ENCODE measurements at places on chromosomes 2 and 18.
A peak's percentile ranks its signal among the peaks of the same experiment; 100 is the strongest.

- no peak for DNase-seq
Observed at GRCh38 chr2:150378686-150379085, 108.8 kb downstream of the RND3 start.

DNA sequence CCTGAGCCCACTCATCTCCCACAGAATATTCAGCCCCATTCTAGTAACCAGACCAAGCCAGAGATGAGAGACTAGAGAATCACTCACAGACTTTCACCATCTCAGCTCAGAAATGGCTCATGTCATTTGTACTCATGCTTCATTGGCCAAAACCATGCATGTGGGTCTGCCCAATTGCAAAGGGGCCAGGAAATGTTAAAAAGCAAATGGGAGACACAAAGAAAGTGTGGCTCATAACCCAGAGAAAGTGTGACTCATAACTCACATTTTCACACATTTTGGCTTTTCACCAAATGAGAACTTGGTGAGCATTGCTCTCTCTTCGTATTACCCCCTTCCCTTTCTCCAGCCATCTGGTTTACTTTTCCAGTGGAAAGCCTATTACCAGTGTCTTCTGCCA, 66.2 kb downstream of the MDH1 start:
- DNase-seq = no peak

GRCh38 chr2:221166292-221166691, 405.8 kb downstream of the EPHA4 start:
- no peak for DNase-seq

- no peak for DNase-seq
Observed at GRCh38 chr2:234953116-234954031, 1.6 kb downstream of the SH3BP4 start.

GRCh38 chr18:9726936-9727335, 18.8 kb downstream of the RAB31 start:
- no peak for DNase-seq

GRCh38 chr2:147884830-147885229, 40.0 kb downstream of the ACVR2A start:
- no peak for DNase-seq

DNA sequence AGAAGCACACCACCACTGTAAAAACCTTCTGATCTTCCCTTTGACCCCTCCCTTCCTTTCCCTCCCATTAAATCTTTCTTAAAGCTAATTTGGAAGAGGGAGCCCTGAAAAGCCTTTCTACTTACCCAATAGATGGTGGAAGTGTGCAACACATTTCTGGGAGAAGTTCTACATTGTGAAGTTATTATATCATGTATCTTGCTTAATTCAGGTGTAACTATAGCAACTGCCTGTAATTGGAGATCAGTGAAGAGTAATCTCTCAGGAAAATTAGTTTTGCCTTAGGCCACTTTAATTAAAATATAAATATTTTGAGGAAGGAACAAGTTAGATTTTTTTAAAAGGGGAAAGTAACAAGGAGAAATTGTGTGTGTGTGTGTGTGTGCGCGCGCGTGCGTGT, 266.0 kb downstream of the SH3BP4 start:
- DNase-seq = no peak

DNA sequence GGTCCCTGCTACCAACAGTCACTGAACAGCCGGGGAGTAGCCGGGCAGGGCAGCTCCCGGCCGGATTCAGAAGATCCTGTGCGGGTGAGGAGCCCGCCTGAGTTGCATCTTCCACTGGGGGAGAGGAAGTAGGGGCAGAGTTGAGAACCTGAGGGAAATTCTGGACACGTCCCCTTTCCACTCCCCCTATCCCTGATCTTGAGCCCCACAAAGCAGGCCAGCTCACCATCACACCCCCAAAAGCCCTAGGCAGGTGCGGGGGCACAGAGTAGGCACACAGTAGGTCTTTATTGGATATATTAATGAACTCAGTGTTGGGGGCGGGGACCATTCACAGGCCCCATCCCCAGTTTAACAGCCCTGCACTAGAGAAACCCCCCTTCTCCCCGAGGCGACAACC, 81.9 kb upstream of the UXS1 start:
- no peak for DNase-seq

GRCh38 chr18:70641156-70641775, 352.4 kb downstream of the SOCS6 start:
- no peak for DNase-seq

DNA sequence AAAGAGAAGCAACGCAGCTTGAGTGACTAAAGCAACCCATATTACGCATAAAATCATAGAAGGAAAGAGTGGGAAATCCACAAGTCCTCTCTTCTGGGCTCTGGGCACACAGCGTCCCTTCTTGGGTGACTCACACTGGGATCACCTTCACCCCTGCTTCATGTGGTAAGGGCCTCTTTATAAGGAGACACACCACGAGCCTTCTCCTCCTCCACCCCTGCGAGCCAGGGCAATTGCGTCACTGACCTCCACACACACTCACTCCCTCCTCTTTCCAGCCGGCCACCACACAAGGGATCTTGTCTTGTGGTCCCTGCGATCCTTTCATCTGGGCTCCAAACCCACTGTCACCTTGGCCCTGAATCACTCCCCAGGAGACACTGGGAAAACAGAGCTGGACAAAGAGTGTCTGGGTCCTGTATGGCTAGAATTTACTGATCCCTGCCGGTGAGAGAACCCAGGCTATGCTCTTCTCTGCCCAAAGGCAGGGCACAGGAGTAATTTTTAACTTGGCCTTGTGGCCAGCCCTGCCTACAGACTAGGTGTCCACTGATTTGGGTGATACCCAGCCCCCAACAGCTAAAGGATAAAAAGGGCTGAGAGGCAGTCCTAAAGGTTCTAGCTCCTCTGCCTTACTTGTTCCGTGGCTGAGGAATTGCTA, 35.3 kb downstream of the NHEJ1 start:
- DNase-seq = no peak

- no peak for DNase-seq
Observed at GRCh38 chr2:120396013-120396860, 50.3 kb downstream of the INHBB start.

DNA sequence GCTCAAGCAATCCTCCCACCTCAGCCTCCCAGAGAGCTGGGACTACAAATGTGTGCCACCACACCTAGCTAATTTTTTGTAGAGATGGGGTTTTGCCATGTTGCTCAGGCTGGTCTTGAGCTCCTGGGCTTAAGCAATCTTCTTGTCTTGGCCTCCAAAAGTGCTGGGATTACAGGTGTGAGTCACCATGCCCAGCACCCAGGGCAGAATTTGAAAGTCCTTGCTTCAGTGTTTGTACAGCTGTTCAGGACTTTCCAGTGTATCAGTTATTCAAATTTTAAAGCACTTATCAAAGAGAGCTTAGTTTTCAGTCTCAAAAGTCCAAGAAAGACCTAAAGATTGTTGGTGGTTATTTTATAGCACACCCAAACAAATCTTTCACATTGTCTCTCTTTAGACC, 43.6 kb upstream of the VPS54 start:
- DNase-seq = no peak

DNA sequence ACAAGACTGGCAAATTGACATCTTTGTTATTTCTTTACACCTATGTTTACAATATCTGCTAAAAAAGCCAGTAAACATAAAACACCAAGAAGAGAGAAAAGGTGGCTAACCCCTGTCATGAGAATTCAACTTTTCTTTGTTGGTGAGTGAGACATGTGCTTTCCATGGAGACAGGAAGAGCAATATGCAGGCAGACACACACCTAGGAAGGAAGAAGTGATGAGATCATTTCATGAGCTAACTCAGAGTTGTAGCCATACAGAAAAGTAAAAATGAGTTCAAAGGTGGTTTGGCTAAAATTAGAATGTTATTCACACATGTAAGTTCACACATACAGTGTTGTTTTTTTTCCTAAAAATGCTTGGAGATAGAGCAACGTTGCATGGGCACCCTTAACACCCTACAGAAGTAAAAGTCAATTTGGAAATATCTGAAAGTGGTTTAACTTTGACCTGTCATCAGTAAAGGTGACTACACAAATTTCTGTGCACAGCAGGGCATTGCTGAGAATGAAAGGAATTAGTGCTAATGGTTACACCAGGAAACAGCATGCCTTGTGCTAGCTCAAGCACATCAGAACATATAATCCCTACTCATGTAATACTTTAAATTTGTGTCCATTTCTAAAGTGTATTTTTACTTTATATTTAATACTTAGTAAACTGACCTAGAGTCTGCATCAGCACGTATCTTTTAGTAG, 557.6 kb downstream of the CBLN2 start:
- no peak for DNase-seq

DNA sequence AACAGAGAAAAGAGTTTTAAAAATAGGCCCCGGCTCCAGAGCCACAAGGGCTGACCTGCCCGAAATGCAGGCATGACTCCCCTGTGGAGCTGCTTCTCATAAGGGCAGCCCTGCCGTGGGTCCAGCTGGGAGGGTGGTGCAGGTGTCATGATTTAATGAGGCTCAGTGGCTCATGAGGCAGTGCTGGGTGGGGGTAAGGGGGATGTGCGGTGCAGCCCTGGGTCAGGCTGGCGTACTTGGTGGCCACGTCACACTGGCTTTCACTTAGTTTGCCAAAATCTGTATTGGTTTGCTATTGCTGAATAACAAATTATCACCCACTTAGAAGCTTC, 33.6 kb downstream of the HJURP start:
- no peak for DNase-seq

DNA sequence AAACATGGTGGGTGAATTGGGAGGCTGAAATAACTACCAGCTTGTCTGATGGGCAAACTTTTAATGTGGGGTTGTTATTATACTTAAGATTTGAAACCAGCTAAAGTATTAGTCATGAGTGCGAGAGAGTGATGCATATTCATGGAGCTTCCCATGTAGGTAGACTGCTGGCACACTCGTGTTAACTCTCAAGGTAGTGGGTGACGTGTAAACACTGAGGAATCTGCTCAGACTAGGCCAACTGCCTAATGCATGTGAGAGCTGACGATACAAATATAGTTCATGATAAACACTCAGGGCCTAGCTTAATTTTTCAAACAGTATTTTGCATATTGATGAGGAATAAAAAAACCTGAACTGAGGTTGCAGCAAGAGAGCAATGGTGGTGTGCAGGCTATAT, 1165.7 kb upstream of the PIK3C3 start:
- DNase-seq = no peak

- DNase-seq = no peak
Observed at GRCh38 chr2:239465017-239466001, 64.5 kb upstream of the HDAC4 start.

GRCh38 chr2:128396500-128396891, 77.8 kb upstream of the HS6ST1 start:
- no peak for DNase-seq

- DNase-seq = no peak
Observed at GRCh38 chr2:123648016-123648415, 377.1 kb upstream of the CNTNAP5 start.

GRCh38 chr2:172297950-172298349, 129.4 kb upstream of the ITGA6 start:
- DNase-seq = no peak

- DNase-seq = no peak
Observed at GRCh38 chr2:64757126-64757525, 103.4 kb upstream of the SERTAD2 start.

GRCh38 chr2:159616286-159616701, at the start of gene BAZ2B:
Gene BAZ2B, minus strand, starts transcription at chr2:159616548. Its CDS starts 137,829 bp downstream, at chr2:159478719.
- DNase-seq = peak; percentile 18

GRCh38 chr2:71067567-71068217, 756 bp upstream of the NAGK start:
- DNase-seq = no peak

- no peak for DNase-seq
Observed at GRCh38 chr2:137826373-137827372, 137.6 kb upstream of the HNMT start.

DNA sequence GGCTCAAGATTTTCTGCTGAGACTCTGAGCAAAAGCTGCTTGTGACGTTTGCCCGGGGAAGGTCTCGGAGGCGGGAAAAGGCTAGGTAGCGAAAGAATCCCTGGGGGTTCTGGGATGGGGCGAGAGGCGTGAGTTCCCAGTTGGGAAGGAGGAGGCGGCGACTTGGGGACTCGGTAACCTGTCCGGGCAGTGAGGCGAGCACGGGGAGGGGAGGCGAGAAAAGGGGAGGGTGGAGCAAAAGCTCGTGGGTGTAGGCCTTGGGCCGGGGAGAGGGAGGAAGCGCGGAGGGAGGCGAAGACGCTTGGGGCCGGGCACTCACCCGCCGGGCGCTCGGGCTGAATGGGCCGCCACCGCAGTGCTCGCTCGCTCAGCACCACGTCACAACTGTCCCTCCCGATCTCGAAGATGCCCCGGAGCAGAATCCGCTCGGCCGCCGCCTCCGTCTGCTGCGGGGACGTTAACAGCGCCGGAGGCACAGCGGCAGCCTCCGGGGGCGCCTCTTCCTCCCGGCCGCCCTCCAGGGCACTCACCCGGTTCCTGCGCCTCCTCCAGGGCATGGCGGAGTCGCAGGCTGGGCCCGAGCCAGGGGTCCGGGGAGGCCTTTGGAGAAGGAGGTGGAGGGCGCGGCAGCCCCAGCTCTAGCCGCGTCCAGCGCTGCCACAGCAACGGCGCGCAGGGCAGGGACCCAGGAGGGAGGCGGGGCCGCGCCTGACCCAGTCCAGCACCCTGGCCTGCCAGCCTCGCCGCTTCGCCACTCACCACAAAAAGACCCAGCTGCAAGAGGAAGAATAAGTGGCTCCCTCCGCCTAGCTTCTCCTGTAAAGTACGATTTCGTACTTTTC, at the start of gene CERKL:
Gene CERKL (minus strand): TSS at position 656 of the 842 bp plus-strand sequence. CDS start 99 bp downstream, at position 557.
- DNase-seq = no peak

DNA sequence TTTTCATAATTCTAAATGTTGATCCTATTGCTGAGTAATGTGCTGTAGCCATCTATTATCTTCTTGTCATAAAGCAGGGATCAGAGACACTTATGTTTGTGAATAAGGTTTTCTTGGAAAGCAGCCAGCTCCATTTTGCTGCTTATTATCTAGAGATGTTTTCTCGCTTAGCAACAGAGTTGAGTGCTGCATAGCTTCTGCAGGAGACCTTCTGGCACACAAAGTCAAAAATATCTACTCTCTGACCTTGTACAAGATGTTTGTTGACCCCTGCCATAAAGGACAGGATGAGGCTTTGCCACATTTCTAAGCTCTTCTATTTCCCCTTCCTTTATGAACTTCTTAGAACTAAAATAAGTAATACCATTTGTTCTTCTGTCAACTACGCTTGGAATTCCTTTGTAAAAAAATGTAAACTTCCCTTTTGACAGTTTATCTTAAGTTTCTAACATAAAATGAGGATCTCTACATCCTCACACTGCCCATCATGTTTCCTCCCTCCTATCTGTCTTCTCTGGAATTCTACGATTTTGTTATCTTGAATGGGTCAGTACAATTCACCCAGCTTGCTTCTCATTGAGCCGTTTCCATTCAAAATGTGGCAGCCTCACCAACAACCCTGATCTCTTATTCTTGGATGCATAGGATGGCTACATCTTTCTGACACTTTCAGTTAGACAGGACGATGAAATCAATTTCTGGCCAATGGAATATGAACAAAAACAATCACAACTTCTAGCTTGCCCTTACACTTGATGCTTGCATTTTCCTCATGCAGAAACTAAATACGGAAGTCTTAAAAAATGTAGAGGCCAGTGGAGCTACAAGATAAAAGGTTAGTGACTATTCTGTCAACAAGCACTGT, 1377.0 kb downstream of the SUCLG1 start:
- DNase-seq = no peak

DNA sequence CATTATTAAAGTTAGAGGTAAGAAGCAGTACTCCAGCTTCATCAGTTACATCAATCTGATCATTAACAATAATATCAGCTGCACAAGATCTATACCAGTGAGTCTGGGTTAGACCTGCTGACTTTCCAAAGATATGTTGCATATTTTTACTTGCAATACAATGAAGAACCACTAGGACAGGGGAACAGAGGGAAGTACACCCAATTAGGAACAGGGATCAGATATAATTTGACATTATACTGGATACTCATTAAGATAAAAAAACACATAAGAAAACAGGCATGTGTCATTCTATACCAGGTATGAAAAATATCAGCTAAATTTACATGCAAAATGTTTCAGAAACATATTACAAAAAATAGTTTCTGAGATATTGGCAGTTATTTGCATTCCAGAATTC, 995.1 kb upstream of the DDX18 start:
- DNase-seq = no peak
